ENCODE measurements at places on chromosomes 2 and 18.

DNA sequence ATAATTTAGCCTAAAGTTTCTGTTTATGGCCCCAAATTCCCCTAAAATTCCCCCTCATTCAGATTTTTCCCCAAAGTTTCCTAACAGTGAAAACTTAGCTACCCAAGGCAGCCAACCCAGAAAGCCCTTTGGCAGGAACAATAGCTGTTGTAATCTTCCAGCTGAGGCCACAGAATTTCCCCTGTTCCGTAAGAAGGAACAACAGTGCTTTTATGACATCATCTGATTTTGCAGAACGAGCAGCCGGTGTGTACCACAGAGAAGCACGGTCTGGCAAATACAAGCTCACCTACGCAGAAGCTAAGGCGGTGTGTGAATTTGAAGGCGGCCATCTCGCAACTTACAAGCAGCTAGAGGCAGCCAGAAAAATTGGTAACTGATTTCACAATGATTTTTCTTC, 6.3 kb downstream of the TNFAIP6 start:
- DNase-seq = no peak

DNA sequence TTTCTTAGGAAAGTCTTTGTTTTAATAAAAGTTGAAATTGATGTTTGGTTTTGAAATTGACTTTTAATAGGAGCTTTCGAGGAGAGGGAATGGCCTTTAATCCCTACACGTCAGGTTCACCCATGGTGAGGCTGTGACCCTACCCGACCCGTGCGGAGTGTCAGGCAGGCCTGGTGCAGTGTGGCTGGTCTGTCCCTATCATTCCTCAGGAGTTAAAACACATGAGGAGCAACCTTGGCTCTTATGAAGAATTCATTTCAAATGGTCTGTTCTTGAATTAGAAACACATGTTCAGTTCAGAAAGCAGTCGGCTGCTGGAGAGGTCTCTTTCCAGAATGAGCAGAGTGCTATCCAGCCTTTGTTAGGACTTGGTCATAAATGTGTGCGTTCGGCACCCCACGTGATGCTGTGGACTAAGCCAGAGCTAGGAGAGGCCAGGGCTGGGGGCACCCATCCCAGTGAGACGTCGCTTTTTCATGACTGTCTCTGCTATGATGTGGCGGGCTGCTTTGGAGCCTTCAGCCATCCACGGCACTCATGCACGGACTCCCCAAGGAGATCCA, 54.7 kb downstream of the EMILIN2 start:
- DNase-seq = no peak

GRCh38 chr2:103386872-103387271, 625.0 kb downstream of the TMEM182 start:
- no peak for DNase-seq

GRCh38 chr2:47076586-47077441, 78.3 kb downstream of the STPG4 start:
- peak; percentile 62 for DNase-seq

- DNase-seq = no peak
Observed at GRCh38 chr2:105576050-105576439, 168.7 kb upstream of the NCK2 start.

Data from SK-N-SH (cell line).